ENCODE measurements at places on chromosomes 6 and 20.

- DNase-seq = no peak
Observed at GRCh38 chr20:49644980-49645565, 68.6 kb downstream of the B4GALT5 start.

- DNase-seq = no peak
Observed at GRCh38 chr6:22647719-22648118, 78.4 kb downstream of the HDGFL1 start.

GRCh38 chr6:42978487-42978838 is 518 bp downstream of the PEX6 start:
- no peak for DNase-seq

DNA sequence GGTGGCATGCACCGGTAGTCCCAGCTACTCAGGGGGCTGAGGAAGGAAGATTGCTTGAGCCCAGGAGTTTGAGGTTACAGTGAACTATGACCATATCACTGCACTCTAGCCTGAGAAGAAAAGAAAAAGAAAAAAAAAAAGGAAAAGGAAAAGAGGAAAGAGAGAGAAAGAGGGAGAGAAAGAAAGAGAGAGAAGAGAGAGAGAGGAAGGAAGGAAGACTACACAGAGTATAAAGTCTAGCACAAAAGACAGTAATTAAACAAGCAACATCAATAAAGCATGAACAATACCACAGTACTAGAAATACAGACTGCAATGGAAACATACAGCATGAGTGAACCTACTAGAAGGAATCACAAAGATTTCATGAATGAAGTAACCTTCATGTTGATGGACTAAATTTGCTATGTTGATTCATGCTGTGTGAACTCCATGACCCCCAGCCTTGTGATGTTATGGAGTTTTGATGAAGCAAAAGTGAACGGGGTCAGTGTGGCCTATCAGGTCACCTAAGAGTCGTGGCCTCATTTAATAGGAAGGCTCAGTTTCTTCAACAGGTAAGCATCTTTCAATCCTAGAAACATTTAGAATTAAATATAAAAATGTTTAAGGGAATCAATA is 57.6 kb downstream of the NUDT3 start:
- no peak for DNase-seq

- no peak for DNase-seq
Observed at GRCh38 chr6:169799474-169799926, 48.1 kb downstream of the ERMARD start.

DNA sequence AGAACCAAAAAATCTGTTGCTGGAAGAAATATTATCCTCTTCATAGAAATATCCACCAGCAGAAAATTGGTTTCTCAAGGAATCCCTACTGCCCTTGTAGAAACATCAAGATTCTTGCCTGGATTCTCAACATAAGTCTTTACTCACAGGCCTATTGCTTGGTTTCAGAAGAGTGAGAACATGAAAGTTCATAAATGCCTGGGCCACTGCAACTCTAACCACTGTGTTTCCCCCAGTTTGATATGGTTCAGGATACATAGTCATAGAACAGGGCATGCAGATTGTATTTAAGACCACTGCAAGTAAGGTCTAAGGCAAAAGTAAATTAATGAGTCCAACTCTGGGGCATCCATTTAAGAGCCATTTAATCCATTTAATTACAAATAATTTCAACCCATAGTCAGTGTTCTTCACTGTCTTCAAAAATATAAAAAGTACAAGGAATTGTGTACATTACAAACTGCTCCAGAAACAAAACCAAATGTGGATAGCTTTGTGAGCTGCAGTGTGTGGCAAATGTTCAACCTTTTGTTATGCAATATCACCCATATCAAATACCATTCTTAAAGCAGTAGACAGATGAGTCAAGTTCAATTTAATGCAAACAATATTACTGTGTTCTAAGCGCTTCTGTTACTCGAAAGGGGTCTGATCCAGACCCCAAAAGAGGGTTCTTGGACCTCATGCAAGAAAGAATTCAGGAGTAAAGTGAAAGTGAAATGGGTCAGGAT is 83.3 kb downstream of the OPRM1 start:
- no peak for DNase-seq

- DNase-seq = no peak
Observed at GRCh38 chr6:124066269-124066668, 262.6 kb downstream of the NKAIN2 start.

DNA sequence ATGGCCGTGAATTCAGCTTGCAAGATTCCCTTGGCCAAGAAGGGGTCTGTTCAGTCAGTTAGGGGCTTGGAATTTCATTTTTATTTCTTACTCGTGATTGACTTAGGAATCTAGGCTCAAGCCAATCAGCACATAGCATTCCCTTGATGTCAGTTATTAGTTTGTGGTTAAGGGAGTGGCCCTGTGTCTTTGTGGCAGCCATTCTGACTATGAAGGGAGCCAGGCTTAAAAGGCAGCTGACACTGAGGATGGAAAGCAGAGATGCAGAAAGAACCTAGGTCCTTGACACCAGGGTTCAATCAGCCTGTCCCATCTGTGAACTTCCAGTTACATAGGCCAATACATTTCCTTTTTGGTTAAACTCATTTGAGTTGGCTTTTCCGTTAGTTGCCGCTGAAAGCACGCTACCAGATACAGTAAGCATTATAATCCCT is 48.1 kb downstream of the MCUR1 start:
- peak; percentile 62 for DNase-seq

- DNase-seq = no peak
Observed at GRCh38 chr20:50244352-50245149, 53.9 kb downstream of the CEBPB start.

GRCh38 chr20:15708984-15709598 is 864.2 kb downstream of the KIF16B start:
- DNase-seq = no peak

DNA sequence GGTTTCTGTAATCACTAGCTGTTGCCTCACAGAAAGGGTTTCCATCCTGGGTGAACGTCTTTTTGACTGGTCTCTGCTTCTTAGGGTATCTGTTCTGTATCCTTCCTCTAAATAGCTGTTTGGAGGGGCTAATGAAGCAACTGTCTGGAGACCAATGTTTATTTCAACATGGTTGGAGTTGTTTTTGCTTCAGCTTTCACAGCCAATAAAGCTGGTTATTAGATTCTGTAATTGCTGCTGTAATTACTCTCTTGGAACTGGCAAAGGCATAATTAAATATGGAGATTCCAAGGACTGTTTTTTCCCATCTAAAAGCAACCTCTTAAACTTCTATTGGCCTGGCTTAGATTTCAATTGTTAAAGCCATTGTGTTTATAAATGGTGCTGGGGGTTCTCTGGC is 31.9 kb downstream of the CHMP4B start:
- no peak for DNase-seq

- DNase-seq = no peak
Observed at GRCh38 chr6:152594701-152595100, 42.5 kb downstream of the SYNE1 start.

GRCh38 chr6:85329196-85329595 is 120.7 kb upstream of the NT5E start:
- no peak for DNase-seq

GRCh38 chr6:53279293-53279692 is 69.5 kb downstream of the ELOVL5 start:
- no peak for DNase-seq

DNA sequence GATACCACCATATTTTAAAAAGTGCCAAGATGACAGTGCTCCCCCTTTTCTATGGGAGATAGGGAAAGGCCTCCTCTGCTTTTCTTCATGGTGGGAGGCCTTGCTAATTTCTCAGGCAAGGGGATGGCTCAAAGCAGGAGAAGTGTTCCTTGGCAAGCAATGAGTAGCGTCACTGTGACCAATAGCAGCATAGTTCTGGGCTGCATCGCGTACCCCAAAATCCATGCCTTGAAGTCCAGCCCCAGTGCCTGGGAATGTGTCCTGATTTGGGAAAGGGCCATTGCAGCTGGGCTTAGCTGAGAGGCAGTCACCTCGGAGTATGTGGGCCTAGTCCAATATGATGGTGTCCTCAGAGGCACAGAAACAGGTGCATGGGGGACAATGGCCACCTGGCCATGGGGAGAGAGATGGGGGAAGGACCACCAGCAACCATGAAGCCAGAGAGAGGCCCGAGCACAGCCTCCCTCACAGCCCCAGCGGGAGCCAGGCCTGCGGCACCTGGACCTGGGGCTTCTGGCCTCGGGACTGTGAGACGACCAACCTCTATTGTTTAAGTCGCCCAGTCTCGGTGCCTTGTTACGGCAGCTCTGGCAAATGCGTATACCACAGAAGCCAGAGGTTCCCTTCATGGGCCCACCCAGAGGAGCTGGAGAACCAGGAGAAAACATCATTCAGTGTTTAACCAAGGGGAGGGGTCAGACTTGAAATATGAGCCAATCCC is 153.1 kb upstream of the RPS6KA2 start:
- no peak for DNase-seq

GRCh38 chr6:94357381-94357980 is 938.1 kb upstream of the EPHA7 start:
- no peak for DNase-seq

DNA sequence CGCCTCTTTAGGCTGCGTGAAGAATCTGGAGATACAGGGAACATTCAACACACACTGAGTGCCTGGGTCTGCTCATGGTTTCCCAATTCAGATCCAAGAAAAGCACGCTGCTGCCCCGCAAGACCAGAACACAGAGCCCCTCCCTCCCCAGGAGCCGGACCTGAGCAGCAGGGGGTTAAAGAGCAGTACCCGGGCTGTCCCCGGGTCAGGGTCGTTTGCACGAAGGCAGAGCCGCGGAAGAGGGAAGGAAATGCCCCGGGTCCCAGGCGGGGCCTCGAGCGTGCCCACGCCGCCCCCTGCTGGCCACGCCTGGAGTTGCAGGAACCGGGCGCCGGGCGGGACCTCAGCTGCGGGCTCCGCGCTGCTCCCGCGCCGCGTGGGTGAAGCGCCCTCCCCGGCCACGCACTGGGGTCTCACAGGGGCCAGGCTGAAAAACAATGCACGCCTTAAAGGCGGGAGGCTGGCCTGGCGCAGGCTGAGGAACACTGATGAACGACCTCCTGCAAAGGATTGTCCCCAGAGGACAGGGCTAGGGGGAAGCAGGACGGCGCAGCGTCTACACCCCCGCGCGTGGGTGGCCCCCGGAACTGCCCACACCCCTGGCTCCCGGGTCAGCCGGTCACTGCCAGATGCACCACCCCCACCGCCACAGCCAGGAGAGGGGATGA is 48.9 kb downstream of the ANKRD60 start:
- peak; percentile 62 for DNase-seq

- DNase-seq = peak; percentile 86
Observed at GRCh38 chr6:6851059-6851948, 256.5 kb upstream of the RREB1 start.

DNA sequence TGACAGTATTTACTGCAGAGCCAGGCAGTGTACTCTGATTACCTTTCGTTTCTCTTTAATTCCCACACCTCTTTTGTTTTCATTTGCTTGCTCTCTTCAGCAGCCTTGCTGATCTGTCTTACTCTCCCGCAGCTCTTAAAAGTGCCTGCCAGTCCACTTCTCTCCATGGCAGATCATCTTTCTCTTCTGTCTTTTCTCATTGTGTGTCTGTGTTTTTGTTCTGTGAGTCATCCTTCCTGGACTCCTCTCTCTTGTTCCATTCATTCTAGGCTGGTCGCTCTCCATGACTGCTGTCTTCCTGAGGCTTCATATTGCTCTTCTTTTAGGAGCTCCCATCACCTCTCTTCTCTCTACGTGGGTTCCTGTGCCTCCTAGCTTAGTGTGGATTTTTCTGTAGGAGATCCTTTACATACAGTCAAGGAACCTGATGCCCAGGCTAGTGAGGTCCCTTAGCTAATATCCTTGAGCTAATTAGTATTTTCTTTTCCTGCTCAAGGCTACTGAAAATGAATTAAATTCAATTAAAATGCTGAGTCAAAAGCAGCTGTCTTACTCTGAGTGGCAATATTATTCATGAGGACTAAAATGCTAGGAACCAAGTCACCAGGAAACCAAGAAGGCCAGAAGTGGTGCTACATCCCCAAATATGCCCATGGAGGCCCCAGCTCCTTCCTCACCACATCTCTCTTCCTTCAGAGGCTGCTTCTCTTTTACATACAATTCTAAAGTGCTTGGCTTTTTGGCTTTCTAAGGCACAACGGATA is 86.1 kb downstream of the SLX4IP start:
- DNase-seq = peak; percentile 77

GRCh38 chr20:60117065-60117464 is 158.8 kb downstream of the CDH26 start:
- DNase-seq = no peak

DNA sequence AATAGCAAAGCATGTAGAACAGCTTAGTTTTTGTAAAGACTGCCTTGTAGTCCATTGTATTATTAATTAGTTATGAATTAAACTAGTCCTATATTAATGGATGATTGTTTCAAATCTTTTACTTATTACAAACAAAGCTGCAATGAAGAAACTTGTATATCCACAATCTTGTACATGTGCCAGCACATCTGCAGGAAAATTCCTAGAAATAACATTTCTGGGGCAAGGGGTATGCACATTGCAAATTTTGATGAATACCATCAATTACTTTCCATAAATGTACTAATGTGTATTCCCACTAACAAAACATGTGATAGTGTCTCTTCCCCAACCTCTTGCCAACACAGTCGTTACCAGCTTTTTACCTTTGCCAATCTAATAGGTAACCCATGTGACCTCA is 73.6 kb upstream of the AKAP12 start:
- no peak for DNase-seq

GRCh38 chr6:22003287-22003686 is 293.5 kb downstream of the PRL start:
- DNase-seq = no peak

DNA sequence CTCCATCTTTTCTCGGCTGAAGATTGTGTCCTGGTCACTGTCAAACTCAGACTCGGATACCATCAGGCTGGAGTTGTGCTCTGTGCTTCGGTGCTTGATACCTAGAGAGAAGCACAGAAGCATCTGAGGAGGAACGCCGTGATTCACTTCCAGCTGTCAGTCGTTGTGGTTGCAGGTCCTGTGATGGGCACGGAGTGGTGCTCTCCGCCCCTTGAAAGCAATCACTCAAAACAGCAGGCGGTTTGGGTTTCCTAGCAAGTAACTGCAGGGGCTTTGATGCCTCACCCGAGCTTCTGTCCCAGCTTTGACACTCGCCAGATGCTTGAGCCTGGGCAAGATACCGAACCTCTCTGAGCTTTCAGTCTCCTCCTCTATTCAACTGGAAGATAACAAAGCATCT is 52.5 kb downstream of the ALDH5A1 start:
- DNase-seq = no peak

DNA sequence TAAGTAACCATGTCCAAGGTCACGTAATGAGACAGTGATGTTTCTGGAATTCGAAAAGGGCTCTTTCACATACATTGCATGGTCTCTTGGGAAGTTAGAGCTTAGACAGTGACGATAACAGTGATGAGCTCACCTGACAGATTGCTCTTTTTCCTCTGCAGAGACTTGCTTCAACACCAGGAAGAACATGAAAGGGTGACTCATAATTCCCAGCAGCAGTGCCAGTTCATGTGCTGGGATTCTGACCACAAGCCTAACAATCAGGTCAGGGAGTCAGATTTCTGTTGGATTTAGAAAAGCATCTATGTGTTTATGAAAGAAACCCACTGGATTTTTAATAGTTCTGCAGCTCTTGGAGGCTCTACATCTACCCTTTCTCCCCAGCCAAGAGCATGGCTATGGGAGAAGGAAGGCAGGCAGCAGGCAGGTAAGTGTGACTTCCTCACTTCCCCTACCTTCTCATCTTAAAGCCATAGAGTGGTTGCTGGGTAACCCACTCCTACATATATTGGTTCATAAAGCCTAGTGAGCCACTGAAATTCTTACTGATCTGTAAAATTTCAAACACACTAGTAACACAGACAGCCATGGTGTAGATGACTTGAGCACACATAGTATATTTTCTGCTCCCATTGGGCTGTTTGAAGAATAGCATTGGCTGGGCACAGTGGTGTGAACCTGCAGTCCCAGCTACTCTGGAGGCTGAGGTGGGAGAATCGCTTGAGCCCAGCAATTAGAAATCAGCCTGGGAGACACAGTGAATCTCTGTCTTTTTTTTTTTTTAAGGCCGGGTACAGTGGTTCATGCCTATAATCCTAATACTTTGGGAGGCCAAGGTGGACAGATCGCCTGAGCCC is 44.4 kb upstream of the LOC128125822 start:
- DNase-seq = peak; percentile 98

All from Caki2 (cell line).